ENCODE measurements at places on chromosomes 2 and 18.

- no peak for DNase-seq
These were observed 13.1 kb upstream of the SMAD7 start for GRCh38 chr18:48963586-48964470.

DNA sequence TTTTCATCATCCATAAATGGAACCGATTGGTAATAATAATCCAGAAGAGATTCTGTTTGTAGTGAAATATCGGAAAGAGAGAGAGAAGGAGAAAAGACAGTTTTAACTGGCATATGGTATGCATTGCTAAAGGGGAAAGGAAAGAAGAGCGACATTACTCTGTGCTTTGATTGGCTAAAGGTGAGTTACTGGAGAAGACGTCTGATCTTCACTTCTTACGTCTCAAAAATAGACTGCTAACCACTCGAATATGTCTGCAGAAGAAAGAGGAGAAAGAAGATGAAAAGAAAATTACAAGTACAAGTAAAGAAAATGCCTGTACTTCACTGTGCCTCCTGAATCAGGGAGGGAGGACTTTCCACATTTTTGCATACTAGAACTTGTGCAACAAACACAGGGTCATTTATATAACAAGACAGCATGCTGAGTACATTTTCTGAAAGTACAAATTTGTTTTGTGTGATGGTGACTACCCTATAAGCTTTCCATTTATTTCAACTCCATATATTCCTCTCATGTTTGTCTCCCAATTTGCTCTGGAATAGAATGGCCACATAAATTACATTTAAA lies 787.2 kb downstream of the RNF144A start:
- no peak for DNase-seq

- no peak for DNase-seq
These were observed 68.2 kb downstream of the ZNF521 start for GRCh38 chr18:25283781-25284180.

DNA sequence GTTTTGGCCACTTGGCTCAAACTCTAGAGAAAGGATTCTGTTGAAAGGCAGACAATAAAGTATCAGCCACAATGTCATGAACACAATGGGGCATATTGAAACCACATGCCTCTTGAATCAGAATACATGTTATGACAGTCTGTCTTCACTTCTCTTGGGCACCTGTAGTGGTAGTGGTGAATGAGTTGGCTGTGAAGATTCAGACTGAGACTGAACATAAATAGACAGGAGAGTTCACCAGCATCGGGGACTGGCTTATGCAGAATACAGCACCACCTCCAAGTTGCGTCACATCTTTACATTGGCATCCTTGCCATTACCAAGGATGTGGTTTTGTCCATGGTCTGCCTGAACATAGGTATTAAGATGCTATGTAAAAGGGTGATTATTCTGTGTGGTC lies 336.8 kb downstream of the MYCN start:
- DNase-seq = no peak

- no peak for DNase-seq
These were observed 284.8 kb downstream of the MREG start for GRCh38 chr2:215728504-215729065.
